ENCODE measurements at places on chromosomes 2 and 18.

DNA sequence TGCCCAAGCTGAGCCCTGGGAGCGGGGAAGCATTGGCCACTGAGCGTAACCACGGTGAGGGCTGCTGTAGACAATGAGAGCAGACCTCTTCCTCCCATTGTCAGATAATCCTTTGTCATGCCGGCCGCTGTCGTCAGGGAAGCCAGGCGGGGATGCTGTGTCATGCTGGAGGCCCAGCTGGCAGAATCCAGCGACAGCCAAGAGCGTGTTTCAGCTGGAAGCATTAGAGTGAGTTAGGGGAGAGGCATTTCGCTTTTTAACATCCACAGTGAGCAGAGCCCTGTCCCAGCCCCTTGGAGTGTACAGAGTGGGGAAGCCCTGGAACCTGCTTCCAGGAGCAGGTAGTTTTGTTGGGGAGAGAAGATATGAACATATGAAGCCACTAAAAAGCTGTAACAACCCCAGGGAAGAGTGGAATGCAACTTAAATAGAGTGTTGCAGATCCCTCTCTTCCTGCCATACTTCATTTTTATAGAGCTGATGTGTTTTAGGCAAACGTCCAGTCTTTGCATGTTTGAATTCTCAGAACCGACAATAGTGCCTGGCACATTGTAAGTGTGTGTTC, 7.0 kb downstream of the CTIF start:
- no peak for DNase-seq
- H3K27me3 ChIP-seq = peaks cover 29% of the 10 kb centered on the region
- H3K4me1 ChIP-seq = peaks cover 34% of the 10 kb centered on the region

- H3K27ac ChIP-seq = no peak overlapping the region
- DNase-seq = no peak
- H3K4me3 ChIP-seq = no peak overlapping the region
- H3K36me3 ChIP-seq = no peaks in the 10 kb centered on the region
Measured at GRCh38 chr18:78566720-78567119, 412.9 kb upstream of the SALL3 start.

GRCh38 chr2:233965032-233965603, 47.9 kb downstream of the TRPM8 start:
- H3K27ac ChIP-seq = peak overlapping the region; percentile 64
- peaks cover 4% of the 10 kb centered on the region for H3K27me3 ChIP-seq
- H3K36me3 ChIP-seq = no peaks in the 10 kb centered on the region
- H3K4me3 ChIP-seq = no peak overlapping the region

DNA sequence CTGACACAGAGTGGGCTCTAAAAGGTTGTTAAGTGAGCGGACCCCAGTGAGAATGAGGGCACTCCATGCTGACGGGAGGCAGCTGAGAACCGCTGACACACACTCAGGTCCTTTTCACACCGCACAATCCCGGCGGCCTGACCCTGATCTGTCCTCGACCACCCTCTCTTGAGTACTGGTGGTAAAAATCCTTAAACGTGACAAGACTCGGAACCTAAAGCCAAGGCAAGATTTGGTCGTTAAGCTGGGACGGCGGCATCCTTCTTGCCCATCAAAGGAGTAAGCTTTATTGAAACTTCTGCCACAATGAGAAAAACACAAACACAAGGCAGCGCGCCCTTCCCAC, 569 bp downstream of the TMX3 start:
- peak overlapping the region; percentile 84 for H3K27ac ChIP-seq
- peaks cover 15% of the 10 kb centered on the region for H3K4me1 ChIP-seq
- peaks cover 5% of the 10 kb centered on the region for H3K36me3 ChIP-seq
- peak overlapping the region; percentile 90 for H3K4me3 ChIP-seq

GRCh38 chr2:222790932-222791331, 69.9 kb upstream of the ACSL3 start:
- no peak overlapping the region for H3K27ac ChIP-seq
- H3K4me1 ChIP-seq = peaks cover 28% of the 10 kb centered on the region
- peaks cover 7% of the 10 kb centered on the region for H3K27me3 ChIP-seq

- H3K4me1 ChIP-seq = no peaks in the 10 kb centered on the region
- no peak overlapping the region for H3K4me3 ChIP-seq
- H3K27me3 ChIP-seq = peaks cover 15% of the 10 kb centered on the region
- no peaks in the 10 kb centered on the region for H3K36me3 ChIP-seq
- DNase-seq = no peak
- H3K27ac ChIP-seq = no peak overlapping the region
Measured at GRCh38 chr2:178211460-178211859, 17.1 kb downstream of the OSBPL6 start.

DNA sequence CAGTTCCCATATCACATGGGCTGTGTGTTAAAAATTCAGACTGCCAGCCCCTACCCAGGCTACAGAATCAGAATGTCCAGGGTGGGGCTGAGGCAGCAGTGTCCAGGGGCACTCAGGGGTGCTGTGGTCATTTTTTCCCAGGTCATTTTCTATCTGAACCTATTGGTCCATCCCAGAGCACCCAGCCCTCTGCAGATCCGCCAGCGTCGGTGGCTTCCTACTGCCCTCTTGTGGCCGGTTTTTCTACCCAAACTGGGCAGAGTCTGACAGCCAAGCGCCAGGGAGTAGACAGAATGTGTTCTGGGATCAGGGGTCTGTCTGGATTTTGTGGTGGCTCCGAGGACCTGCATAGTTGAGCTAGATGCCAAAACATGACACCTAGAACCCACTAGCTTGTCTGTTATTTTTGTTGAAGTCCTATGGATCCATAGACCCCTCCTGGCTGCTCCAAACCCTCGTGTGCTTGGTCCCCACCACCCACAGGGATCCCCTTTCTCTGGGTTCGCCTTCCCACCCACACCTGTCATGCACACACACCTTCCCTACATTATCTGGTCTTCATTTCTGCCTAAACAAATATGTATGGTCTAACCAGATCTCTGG, 34.1 kb upstream of the RMDN2 start:
- H3K27me3 ChIP-seq = no peaks in the 10 kb centered on the region
- H3K4me3 ChIP-seq = no peak overlapping the region
- peak; percentile 72 for DNase-seq
- no peak overlapping the region for H3K27ac ChIP-seq

- no peaks in the 10 kb centered on the region for H3K27me3 ChIP-seq
- H3K36me3 ChIP-seq = no peaks in the 10 kb centered on the region
- peak within 1 kb of the TSS; percentile 97 for H3K27ac ChIP-seq
Measured at GRCh38 chr18:31684279-31685096, at the start of gene B4GALT6. Gene B4GALT6, minus strand, starts transcription at chr18:31684581. Its CDS starts 155 bp downstream, at chr18:31684426.

DNA sequence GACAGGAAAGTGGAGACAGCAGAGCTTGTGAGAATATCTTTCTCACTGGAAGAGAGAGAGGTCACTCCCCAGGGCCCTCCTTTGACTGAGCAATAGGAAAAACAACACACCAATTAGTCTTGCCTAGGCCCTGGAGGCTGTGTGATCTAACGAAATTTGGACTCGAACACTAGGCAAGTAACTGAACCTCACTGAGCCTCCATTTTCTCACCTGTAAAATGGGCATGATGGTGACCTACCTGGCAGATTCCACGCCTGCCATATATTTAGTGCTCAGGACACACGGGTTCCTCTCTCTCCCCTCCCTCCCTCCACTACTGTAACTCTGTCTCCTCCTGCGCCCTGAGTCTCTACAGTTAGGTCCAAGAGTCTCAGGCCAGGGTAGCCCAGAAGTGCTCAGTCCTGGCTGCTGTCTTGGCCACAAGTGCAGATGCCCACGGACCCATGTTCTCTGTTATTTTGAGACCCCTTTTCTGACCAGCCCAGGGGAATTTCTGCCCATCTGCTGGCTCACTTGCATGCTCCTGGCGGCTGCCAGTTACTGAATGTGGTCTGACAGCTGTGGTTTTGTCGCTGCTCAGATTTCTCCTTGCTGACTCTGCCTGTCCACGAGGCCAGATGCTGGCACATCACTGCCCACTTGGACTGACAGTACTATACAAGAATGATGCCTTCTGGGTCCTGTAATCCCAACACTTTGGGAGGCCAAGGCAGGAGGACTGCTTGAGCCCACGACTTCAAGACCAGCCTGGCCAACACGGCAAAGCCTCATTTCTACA, 9.6 kb upstream of the GIGYF2 start:
- H3K27me3 ChIP-seq = no peaks in the 10 kb centered on the region
- H3K4me1 ChIP-seq = no peaks in the 10 kb centered on the region
- no peaks in the 10 kb centered on the region for H3K36me3 ChIP-seq
- H3K4me3 ChIP-seq = no peak overlapping the region

- peaks cover 11% of the 10 kb centered on the region for H3K27me3 ChIP-seq
- H3K36me3 ChIP-seq = no peaks in the 10 kb centered on the region
- no peaks in the 10 kb centered on the region for H3K4me1 ChIP-seq
- no peak for DNase-seq
- no peak overlapping the region for H3K4me3 ChIP-seq
Measured at GRCh38 chr2:232348936-232349335, 29.6 kb upstream of the ALPP start.

DNA sequence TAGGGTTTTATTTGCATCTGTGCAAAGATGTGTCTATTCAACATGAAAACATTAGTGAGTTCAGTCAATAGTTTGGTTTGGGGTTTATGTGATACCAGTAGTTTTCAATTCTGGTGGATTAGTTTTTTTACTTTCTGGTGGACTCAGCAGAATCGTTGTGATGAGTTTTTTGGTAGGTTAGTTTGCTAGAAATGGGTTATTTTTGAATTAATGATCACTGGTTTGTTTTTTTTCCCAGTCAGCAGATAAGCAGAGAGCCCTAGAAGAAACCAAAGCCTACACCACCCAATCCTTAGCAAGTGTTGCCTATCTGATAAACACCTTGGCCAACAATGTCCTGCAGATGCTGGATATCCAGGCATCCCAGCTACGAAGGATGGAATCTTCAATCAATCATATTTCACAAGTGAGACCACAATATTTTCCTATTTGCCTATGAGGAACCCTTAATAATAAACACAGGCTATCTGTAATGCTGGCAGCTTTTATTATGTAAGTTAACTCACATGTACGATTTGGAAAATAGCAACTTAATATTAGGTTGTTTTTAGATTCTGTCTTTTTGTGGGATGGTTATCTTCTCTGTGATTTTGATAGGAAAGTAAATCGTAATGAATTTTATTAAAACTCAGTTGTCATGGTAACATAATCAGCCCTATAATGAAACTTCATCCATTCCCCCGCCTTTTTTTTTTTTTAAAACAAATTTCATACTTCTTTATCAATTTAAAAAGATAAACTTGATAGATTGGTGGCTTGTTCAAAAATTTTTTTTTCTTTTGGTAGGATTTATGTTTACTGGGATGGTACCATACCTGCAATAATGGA, 38.7 kb downstream of the ABI2 start:
- DNase-seq = no peak
- no peaks in the 10 kb centered on the region for H3K27me3 ChIP-seq
- peaks cover 20% of the 10 kb centered on the region for H3K36me3 ChIP-seq

DNA sequence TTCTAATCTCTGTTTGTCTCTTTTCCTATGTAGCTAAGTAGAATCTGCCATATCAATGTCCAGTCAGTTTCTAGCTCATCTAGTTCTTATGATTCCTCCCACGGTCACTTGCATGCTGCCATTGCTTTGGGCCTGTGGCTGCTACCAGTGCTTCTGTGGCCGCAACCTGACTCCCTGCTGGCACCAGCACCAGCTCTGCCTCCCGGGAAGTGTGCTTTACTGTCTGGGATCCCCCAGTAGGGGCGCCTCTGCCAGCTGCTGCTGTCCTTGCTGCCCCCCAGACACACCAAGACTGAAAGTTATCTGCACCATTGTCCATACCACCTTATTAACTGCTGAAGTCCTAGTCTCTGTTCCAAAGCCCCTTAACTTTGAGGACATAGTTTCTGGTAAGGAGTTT, 56.3 kb downstream of the RAPGEF4 start:
- H3K27me3 ChIP-seq = no peaks in the 10 kb centered on the region
- no peaks in the 10 kb centered on the region for H3K4me1 ChIP-seq
- H3K27ac ChIP-seq = no peak overlapping the region
- H3K36me3 ChIP-seq = no peaks in the 10 kb centered on the region
- no peak for DNase-seq

- no peaks in the 10 kb centered on the region for H3K27me3 ChIP-seq
- no peaks in the 10 kb centered on the region for H3K36me3 ChIP-seq
- DNase-seq = peak; percentile 72
- H3K4me3 ChIP-seq = no peak overlapping the region
Measured at GRCh38 chr2:227884511-227884947, 13.1 kb downstream of the DAW1 start.

DNA sequence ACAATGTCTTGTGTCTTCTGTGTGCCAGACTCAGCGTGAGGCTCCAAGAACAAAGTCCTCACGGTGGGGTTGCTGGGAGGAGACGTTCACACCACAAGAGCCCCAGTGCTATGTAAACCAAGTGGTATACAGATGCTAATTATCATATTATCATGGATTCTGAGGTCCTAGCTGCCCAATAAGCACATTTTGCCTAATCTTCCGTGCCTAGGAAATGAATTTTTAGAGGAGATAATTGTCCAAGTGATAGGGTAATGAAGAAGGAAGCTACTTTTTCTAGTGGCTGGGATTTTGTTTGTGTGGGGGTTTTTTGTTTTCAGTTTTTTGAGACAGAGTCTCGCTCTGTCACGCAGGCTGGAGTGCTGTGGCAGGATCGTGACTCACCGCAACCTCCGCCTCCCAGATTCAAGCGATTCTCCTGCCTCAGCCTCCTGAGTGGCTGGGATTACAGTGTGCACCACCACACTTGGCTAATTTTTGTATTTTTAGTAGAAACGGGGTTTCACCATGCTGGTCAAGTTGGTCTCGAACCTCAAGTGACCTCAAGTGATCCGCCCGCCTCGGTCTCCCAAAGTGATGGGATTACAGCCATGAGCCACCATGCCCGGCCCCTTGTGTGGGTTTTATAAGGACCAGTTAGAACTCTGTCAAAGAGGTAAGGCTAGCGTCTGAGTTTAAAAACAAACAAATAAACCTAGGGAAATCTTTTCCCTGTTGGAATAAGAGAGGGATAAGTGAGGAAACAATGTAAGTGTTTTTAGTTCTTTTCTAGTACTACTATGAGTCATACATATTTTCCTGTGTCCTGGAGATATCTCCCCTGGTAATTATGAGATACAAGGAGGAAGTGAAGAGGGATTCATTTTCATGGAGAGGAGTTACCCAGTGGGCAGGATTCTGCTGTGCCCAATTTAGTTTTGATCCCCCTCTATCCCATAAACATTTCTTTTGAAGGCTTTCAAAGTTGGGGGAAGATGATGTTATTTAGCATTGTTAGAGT, 9.5 kb upstream of the SMAD7 start:
- peaks cover 15% of the 10 kb centered on the region for H3K27me3 ChIP-seq
- H3K27ac ChIP-seq = no peak overlapping the region
- H3K4me1 ChIP-seq = peaks cover 31% of the 10 kb centered on the region
- no peaks in the 10 kb centered on the region for H3K36me3 ChIP-seq

- no peak overlapping the region for H3K27ac ChIP-seq
- peaks cover 15% of the 10 kb centered on the region for H3K36me3 ChIP-seq
- H3K4me1 ChIP-seq = no peaks in the 10 kb centered on the region
- no peak for DNase-seq
- no peaks in the 10 kb centered on the region for H3K27me3 ChIP-seq
Measured at GRCh38 chr2:174376967-174377366, 18.6 kb upstream of the SCRN3 start.

DNA sequence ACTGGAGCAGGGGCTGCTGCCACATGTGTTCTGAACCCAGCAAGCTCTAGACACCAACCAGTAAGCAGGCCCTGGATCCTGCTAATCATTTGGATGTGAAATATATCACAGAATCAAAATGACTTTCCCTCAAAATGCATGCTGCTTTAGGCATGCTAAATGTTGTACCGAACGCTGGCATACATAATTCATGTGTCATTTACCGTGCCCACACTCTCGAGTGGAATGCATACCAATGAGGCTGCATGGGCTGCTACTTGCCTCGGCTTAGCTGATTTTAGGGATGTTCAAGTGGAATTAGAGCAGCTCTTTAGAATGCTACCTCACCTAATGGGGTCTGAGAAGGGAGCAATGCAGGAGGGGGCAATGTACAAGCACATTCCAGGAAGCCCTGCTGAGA, 509.6 kb upstream of the RAB6C start:
- H3K36me3 ChIP-seq = no peaks in the 10 kb centered on the region
- peaks cover 21% of the 10 kb centered on the region for H3K27me3 ChIP-seq
- peaks cover under 1% of the 10 kb centered on the region for H3K4me1 ChIP-seq
- H3K4me3 ChIP-seq = no peak overlapping the region
- H3K27ac ChIP-seq = no peak overlapping the region
- DNase-seq = no peak
